Amygdala (tissue), 56 donors: ENCODE measurements at places on chromosomes 13 and 19.

DNA sequence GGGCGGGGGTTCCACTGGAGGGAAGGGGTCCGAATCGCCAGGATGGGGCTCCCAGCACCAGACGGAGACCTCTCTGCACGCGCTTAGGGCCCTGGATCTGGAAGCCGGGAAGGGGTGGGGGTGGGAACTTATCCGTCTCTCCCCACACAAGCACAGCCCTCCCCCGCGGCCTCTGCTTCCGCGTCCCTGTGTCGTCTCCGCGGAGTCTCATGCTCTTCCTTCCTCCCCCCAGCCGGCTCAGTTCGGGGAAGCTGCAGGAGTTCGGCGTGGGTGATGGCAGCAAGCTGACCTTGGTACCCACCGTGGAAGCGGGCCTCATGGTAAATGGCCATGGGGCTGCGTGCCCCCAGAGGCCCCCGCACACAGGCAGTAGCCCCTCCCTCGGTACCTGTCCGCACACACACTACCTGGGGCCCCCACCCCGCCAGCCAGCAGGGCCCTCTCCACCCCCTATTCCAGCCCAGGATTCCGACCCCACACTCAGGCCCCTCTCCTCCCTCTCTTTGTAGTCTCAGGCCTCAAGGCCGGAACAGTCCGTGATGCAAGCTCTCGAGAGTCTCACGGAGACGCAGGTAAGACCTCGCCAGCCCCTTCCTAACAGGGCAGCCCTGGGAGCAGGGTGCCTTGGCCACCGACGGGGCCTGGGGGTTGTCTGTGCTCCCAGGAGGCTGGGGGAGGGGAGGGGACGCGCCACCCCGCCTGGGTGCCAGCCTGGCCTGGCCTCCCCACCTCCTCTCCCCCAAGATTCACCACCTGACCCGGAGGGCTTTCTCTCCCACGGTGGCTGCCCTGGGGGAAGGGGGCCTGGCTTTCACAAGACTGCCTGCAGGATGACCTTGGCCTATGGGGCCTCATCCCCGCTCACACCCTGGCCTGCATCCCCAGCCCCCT, 3.2 kb downstream of the MIDN start:
- DNase-seq, result peak; percentile 48

- DNase-seq, result no peak
Observed at GRCh38 chr13:98706446-98707110, 45.9 kb downstream of the SLC15A1 start.

- DNase-seq, result peak; percentile 49
Observed at GRCh38 chr13:23980160-23980551, 82.9 kb upstream of the C1QTNF9B start.

DNA sequence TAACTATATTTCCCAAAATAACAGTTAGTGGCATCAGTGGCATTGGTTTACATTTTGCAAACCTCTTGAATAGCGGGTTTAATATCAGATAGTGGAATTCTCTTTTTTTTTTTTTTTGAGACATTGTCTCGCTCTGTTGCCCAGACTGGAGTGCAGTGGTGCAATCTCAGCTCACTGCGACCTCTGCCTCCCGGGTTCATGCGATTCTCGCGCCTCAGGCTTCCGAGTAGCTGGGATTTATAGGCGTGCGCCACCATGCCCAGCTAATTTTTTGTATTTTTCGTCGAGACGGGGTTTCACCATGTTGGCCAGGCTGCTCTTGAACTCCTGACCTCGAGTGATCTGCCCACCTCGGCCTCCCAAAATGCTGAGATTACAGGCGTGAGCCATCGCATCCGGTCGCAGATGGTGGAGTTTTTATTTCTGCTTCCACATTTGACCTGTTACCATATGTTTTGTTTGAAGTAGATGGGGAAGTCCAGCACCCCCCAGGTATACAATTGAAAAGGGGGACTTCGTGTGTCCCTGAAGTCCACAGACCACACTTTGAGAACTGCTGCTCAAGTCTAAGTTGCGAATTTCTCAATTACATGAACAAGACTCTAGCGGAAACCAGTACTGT, 40.5 kb upstream of the XPO4 start:
- no peak for DNase-seq

- peak; percentile 20 for DNase-seq
Observed at GRCh38 chr19:17020385-17020784, 6.2 kb downstream of the CPAMD8 start.

GRCh38 chr19:18340990-18341868, 831 bp downstream of the PGPEP1 start:
- peak; percentile 19 for DNase-seq

- DNase-seq, result no peak
Observed at GRCh38 chr19:28834996-28835395, 378.0 kb downstream of the UQCRFS1 start.

DNA sequence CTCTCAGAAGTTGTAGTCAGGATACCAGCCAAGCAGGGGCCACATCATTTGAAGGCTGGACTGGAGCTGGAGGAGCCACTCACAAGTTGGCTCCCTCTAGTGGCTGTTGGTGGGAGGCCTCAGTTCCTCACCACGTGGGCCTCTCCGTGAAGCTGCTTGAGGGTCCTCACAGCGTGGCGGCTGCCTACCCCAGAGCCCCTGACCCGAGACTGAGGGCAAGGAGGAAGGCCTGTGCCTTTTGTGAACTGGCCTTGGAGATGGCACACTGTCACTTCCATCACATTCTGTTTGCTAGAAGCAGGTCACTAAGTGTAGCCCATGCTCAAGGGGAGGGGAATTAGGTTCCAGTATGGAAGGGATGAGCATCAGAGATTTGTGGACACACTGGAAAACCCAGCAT, 14.6 kb downstream of the GNA11 start:
- peak; percentile 41 for DNase-seq

- DNase-seq, result no peak
Observed at GRCh38 chr13:100753376-100753775, 78.8 kb upstream of the TMTC4 start.

DNA sequence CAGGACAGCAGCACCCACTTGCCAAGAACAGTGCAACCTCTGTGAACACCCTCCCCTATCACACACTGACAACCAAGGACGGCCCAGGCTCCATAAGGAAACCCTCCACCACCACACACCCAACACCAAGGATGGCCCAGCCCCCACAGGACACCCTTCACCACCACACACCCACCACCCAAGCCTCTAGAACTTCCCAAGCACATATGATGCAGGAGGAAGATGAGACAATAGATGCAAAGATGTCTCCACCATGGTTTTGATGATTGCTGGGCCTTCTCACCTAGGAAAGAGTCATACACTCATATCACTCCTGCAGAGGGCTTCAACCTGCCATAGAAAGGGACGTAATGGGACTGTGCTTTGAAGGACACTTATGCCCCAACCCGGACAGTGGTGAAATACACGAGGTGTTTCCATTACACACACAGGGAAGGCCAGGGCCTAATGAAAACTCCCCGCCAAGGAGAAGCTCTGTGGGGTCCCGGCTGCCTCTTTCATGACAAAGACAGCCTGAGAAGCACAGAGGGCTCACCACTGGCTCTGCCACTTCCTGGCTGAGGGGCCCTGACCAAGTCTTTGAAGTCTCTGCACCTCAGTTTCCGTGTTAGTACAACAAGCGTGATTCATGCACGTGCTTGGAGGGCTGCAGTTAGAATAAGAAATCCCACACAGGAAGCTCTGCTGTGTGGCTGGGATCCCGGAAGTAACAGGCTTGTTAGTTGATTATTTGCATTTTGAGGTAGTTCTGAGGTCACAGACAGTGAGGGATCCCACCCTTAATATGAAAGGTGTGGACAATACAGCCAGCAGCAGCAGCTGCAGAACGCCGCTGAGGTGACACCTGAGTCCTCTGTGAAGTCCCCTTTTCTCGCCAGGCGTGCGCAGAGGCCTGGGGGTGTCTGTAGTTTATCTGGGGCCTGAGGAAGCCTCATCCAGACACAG, 61.9 kb upstream of the ATP12A start:
- no peak for DNase-seq

DNA sequence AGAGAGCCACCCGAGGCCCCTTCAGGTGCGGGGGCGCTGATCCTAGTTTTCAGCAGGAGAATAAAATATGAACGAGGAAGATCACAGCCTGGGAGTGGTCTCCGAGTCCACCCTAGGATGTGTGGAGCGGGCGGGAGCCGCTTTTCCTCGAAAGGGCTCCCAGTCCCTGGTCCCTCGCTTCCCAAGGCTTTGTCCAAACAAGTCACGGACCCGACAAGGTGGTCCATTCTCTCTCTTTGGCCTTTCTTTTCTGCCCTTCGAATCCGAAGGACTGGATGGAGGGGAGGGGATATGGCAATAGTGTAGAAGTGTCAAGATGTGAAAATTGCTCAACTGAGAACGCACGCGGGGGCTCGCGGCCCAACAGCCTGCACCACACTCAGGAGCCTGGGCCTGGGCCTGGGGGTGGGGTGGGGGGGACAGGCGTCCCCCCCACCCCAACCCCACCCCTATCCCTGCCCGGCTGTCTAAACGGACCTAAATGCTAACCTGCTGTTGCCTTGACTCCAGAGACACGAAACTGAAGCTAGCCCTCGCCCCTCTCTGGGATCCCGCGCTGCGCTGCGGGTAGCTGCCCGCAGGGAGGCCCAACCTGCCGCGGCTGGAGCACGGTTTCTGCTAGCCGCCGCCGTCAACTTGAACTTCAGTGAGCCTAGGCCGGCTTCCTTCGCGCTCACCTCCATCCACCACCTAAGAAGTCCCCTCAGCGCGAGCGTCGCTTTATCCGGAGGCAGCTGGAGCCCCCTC, 7.1 kb downstream of the ZIC2 start:
- DNase-seq, result no peak

GRCh38 chr19:31825134-31826094, 476.2 kb upstream of the TSHZ3 start:
- DNase-seq, result no peak

DNA sequence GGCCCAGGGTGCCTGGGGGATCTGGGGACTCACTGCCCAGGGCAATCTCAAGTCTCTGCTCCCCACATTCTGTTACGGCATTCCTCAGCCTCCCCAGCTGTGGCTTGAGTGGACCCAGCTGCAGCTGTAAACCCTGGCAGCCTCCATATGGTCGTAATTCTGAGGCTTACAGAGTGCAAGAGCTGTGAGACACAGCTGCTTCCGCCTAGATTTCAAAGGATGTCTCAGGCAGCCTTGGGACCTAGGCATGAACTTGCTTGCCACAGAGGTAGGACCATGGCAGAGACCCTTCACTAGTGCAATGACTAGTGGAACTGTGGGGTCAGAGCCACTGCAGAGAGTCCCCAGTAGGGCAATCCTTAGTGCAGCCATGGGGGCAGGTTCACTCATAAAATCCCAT, 297.5 kb downstream of the ENOX1 start:
- DNase-seq, result no peak

GRCh38 chr13:48120241-48120640, 25.3 kb upstream of the MED4 start:
- DNase-seq, result no peak

GRCh38 chr19:13023656-13024055, 28.4 kb downstream of the NFIX start:
- no peak for DNase-seq

- DNase-seq, result no peak
Observed at GRCh38 chr19:35592226-35592625, 6.3 kb downstream of the PMIS2 start.

GRCh38 chr13:32211813-32212212, 103.3 kb downstream of the ZAR1L start:
- DNase-seq, result no peak
